Neuronal stem cell (in vitro differentiated cells): ENCODE measurements at places on chromosomes 12 and 14.

DNA sequence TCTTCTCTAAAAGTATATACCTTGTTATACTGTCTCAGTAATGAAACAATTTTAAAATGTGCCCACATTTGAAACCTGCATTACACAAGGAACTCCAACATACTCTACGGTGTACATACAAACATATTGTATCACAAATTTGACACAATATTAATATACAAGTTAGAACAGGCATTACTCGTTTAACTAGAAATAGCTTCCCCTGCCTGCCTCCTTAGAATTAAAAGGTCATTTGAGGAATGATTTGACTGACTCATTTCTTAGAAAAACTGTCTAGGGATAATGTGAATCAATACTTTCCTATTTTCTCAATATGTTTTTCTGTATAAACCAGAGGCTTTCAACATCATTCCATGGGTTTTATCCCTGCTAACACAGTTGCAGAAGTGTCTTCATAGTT, 73.7 kb downstream of the STON2 start:
- DNase-seq: no peak

GRCh38 chr12:48160807-48161206, 3.5 kb upstream of the ASB8 start:
- no peak for DNase-seq

- DNase-seq: no peak
Observed at GRCh38 chr12:127628645-127629044, 638.3 kb upstream of the TMEM132C start.

- DNase-seq: no peak
Observed at GRCh38 chr14:106455026-106455425, 928.6 kb downstream of the TMEM121 start.

- DNase-seq: no peak
Observed at GRCh38 chr12:80777587-80777986, 60.9 kb downstream of the MYF5 start.

DNA sequence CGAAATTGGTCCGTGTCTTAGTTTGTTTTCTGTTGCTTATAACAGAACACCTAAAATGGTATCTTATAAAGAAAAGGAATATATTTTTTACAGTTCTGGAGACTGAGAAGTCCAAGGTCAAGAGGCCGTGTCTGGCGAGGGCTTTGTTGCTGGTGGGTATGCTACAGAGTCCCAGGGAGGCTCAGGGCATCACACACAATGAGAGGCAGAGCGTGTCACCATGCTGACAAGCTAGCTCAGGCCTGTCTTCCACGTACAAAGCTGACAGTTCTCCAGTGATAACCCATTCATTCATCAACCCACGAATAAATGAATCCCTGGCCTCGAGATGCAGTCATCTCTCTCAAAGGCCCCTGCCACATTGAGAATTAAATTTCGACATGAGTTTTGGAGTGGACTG, 56.7 kb upstream of the AEBP2 start:
- DNase-seq: no peak

DNA sequence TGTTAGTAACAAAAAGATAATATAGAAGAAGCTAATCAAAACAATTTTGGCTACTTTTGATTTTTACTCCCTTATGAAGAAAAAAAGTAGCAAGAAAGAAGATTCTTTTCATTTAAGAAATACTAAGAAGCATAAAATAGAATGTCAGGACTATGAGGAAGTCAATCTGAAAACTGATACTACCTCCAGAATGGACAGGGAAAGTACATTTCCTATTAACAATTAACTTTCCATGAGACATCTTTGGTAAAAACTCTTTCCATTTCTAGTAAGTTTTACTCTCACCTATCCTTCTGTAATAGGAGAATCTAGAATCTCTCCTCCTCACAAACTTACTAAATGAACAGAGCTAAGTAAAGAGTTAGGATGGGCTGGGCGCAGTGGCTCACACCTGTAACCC, 51.3 kb upstream of the NPFF start:
- no peak for DNase-seq

- DNase-seq: no peak
Observed at GRCh38 chr14:100972118-100972897, 68.8 kb upstream of the RTL1 start.

- DNase-seq: no peak
Observed at GRCh38 chr12:91703491-91704283, 442.0 kb downstream of the BTG1 start.
